Trophoblast cell (in vitro differentiated cells and primary cell): ENCODE measurements at places on chromosomes 4 and X.

GRCh38 chr4:26020083-26020668, 106.2 kb downstream of the SMIM20 start:
- H3K36me3 ChIP-seq: no peaks in the 10 kb centered on the region
- no peaks in the 10 kb centered on the region for H3K27me3 ChIP-seq
- no peak overlapping the region for H3K4me3 ChIP-seq
- peaks cover 1% of the 10 kb centered on the region for H3K4me1 ChIP-seq

- H3K27me3 ChIP-seq: no peaks in the 10 kb centered on the region
- no peak overlapping the region for H3K27ac ChIP-seq
- no peaks in the 10 kb centered on the region for H3K36me3 ChIP-seq
- H3K4me3 ChIP-seq: no peak overlapping the region
- peak; percentile 40 for DNase-seq
Measured at GRCh38 chrX:106952988-106953387, 32.8 kb downstream of the CLDN2 start.

GRCh38 chr4:153931804-153932203, 142.9 kb upstream of the SFRP2 start:
- no peaks in the 10 kb centered on the region for H3K27me3 ChIP-seq
- no peak for DNase-seq
- peaks cover 16% of the 10 kb centered on the region for H3K4me1 ChIP-seq
- H3K27ac ChIP-seq: no peak overlapping the region
- no peaks in the 10 kb centered on the region for H3K36me3 ChIP-seq

GRCh38 chrX:153491918-153492317, 2.9 kb upstream of the BGN start:
- H3K4me3 ChIP-seq: no peak overlapping the region
- no peaks in the 10 kb centered on the region for H3K27me3 ChIP-seq
- no peak for DNase-seq
- H3K4me1 ChIP-seq: peaks cover 7% of the 10 kb centered on the region
- no peaks in the 10 kb centered on the region for H3K36me3 ChIP-seq

- no peak for DNase-seq
- no peaks in the 10 kb centered on the region for H3K4me1 ChIP-seq
- H3K27ac ChIP-seq: no peak overlapping the region
- no peak overlapping the region for H3K4me3 ChIP-seq
- H3K36me3 ChIP-seq: no peaks in the 10 kb centered on the region
- no peaks in the 10 kb centered on the region for H3K27me3 ChIP-seq
Measured at GRCh38 chr4:130025701-130026100, 929.7 kb downstream of the C4orf33 start.

DNA sequence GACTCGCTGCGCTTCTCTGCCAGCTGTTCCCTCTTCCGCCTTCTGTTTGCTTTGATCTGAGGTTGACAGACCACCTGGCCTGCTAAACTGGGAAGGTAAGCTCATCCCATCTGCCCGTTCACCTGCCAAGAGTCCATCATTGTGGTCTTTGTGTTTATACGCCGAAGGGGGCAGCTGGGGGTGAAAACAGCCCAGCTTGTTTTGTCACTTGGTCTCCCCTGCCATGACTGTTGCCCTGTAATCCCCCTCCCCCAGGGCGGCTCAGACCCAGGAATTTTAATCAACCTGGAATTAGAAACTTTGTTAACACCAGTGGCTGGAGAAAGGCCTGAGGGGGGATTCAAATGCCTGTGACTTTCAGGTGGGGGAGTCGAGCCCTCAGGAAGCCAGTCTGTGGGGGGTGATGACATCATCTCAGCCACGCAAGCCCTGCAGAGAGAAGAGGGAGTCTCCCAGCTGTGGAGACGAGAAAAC, 333.3 kb downstream of the BCOR start:
- H3K4me1 ChIP-seq: peaks cover 17% of the 10 kb centered on the region
- H3K27me3 ChIP-seq: no peaks in the 10 kb centered on the region
- DNase-seq: no peak
- H3K36me3 ChIP-seq: no peaks in the 10 kb centered on the region
- H3K27ac ChIP-seq: no peak overlapping the region
- no peak overlapping the region for H3K4me3 ChIP-seq

DNA sequence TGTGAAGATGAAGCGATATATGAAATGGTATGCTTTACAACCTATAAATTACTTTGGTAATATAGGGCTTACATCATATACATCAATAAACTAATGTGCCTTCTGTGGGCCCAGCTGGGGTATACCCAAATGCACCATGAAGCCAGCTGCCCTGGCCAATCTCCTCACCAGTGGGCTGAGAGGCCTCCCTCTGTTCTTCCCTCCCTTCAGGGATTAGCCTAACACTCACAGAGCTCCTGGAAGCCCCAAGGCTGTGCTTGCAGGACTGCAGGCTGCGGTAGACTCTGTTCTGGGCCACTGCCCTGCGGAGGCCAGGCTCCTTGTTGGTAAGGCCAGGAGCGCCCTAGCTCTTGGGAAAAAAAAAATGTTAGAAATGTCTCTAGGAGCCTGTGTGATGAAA, 33.9 kb downstream of the PAGE1 start:
- no peak for DNase-seq
- H3K36me3 ChIP-seq: no peaks in the 10 kb centered on the region
- H3K4me1 ChIP-seq: no peaks in the 10 kb centered on the region
- no peaks in the 10 kb centered on the region for H3K27me3 ChIP-seq
- H3K4me3 ChIP-seq: no peak overlapping the region
- H3K27ac ChIP-seq: no peak overlapping the region

- DNase-seq: no peak
- H3K36me3 ChIP-seq: no peaks in the 10 kb centered on the region
- no peak overlapping the region for H3K4me3 ChIP-seq
- no peak overlapping the region for H3K27ac ChIP-seq
- H3K4me1 ChIP-seq: no peaks in the 10 kb centered on the region
- H3K27me3 ChIP-seq: no peaks in the 10 kb centered on the region
Measured at GRCh38 chrX:11257290-11257689, 35.9 kb upstream of the AMELX start.

DNA sequence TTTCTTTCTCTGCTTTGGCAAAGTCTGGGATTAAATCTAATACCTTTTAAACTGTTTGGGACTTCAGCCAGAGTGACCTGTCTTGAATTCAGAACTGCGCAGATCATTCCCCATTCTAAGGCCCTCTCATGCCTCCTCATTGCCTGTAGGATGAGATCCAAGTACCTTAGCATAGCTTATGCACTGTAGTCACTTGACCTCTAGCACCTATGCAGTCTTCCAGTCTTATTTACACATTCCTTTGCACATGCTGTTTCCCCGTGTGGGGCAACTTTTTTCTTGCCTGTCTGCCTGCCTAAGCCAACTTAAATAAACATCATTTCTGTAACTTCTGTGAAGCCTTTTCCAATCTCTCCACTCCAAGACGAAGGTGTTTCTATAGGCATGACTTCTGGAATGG, 68.4 kb downstream of the AR start:
- no peak for DNase-seq
- no peaks in the 10 kb centered on the region for H3K27me3 ChIP-seq

- H3K4me3 ChIP-seq: no peak overlapping the region
- no peaks in the 10 kb centered on the region for H3K27me3 ChIP-seq
- H3K27ac ChIP-seq: peak overlapping the region; percentile 89
- peaks cover 45% of the 10 kb centered on the region for H3K4me1 ChIP-seq
Measured at GRCh38 chrX:39755143-39756032, 342.4 kb downstream of the BCOR start.

DNA sequence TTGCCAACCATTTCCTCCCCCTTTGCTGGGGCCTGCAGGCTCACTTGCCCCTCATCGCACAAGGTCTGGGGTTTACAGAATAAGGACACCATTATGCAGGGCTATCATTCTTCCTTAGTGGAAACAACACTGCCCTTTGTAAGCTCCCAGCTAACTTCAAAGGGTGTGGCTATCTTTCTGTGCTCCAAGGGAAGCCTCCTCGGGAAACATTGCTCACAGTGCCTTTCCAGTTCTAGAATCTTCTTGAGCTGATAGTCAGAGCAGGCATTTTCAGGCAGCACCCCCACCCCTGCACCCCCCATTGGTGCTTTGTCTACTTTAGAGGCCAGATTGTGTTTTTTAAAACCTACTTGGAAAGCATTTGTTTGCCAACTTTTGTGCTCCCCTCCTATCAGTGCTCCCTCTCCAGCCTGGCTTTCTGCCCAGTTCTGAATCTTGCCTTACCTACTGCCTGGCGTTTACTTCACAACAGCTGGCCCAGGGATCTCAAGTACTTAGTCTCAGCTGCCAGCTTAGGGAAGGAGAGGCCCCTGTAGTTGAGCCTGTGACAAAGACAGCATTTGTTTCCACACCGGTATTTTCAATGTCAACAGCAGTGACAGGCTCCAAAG, 53.5 kb downstream of the PLAC1 start:
- no peaks in the 10 kb centered on the region for H3K27me3 ChIP-seq
- no peak overlapping the region for H3K27ac ChIP-seq
- no peaks in the 10 kb centered on the region for H3K36me3 ChIP-seq
- H3K4me1 ChIP-seq: peaks cover 2% of the 10 kb centered on the region
